ENCODE measurements at places on chromosomes 16 and 17. TPM values are rescaled to one million over a fixed set of nuclear protein-coding genes. Genes with fewer than 3 reads are reported as not detected.

SLFN13 gene
- polyA plus RNA-seq: 4.2 TPM

TBX2 gene
- polyA plus RNA-seq: 3.2 TPM

ZNF469 gene
- 0.87 TPM for polyA plus RNA-seq

OTOP2 gene
- 0.23 TPM for polyA plus RNA-seq

MGAT5B gene
- 1.0 TPM for polyA plus RNA-seq

ITGA2B gene
- polyA plus RNA-seq: 0.41 TPM

ACSM3 gene
- 9.9 TPM for polyA plus RNA-seq

IRX6 gene
- 1.1 TPM for polyA plus RNA-seq

DNA sequence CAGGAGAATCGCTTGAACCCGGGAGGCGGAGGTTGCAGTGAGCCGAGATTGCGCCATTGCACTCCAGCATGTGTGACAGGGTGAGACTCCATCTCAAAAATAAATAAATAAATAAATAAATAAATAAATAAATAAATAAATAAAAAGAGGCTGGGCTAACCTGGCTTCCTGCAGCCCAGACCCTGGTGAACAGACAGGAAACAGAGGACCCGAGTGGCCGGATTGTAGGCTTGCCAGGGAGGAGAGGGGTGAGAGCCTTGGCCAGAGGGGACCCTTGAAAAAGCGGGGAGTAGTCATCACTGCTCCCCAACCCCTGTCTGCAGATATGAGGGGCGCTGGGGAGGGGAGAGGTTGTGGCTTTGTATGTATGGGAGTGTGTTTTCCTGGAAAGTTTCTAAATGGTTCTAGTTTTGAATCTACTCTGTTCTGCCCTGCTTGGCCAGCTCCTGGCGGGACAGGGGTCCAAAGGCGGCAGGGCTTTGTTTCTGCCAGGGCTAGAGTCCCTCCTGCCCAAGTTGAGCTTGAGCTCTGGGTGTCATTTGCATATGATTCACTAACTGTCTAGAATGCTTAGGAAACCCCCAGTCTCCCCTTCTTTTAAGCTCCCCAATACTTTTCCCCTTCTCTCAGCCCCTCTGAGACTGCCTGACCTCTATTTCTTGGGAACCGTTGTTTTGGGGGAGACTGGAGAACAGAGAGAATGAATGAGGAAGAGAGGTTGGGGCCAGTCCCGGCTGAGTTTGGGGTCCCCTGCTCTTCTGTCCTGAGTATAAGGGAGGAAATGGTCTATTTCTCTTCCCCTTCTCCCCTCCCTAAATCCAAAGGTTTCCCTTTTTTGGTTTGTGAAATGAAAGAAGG lies 16.4 kb downstream of the RARA start:
- H3K27me3 ChIP-seq: no peaks in the 10 kb centered on the region
- H3K4me3 ChIP-seq: no peak overlapping the region
- no peaks in the 10 kb centered on the region for H3K36me3 ChIP-seq

DNA sequence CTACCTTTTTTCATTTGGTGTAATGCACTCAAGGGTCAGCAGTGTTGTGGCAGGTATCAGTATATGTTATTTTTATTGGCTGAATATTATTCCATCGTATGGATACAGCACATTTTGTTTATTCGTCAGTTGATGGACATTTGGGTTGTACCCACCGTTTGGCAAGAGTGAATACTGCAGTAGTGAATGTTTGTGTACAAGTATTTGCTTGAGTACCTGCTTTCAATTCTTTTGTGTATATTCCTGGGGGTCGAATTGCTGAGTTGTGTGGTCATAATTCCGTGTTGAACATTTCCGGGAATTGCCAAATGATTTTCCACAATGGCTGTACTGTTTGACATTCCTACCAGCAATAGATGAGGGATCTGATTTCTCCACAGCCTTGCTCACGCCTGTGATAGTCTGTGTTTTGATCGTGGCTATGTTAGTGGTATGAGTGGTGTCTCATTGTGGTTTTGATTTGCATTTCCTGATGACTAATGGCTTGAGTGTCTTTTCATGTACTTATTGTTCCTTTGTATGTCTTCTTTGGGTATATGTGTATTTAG lies 108.4 kb downstream of the OR1D5 start:
- no peak overlapping the region for H3K27ac ChIP-seq
- no peaks in the 10 kb centered on the region for H3K36me3 ChIP-seq
- H3K27me3 ChIP-seq: no peaks in the 10 kb centered on the region
- no peak overlapping the region for H3K4me3 ChIP-seq

- H3K4me1 ChIP-seq: peaks cover 26% of the 10 kb centered on the region
- no peak overlapping the region for H3K27ac ChIP-seq
- no peak overlapping the region for H3K4me3 ChIP-seq
These were observed 70.2 kb downstream of the ANKRD11 start for GRCh38 chr16:89420204-89420603.

GRCh38 chr17:16866436-16866835 lies 105.5 kb downstream of the TNFRSF13B start:
- H3K27ac ChIP-seq: no peak overlapping the region
- DNase-seq: no peak
- no peaks in the 10 kb centered on the region for H3K4me1 ChIP-seq
- no peak overlapping the region for H3K4me3 ChIP-seq
- no peaks in the 10 kb centered on the region for H3K27me3 ChIP-seq

- no peaks in the 10 kb centered on the region for H3K27me3 ChIP-seq
- H3K4me1 ChIP-seq: peaks cover 20% of the 10 kb centered on the region
- H3K27ac ChIP-seq: no peak overlapping the region
- no peak overlapping the region for H3K4me3 ChIP-seq
- H3K36me3 ChIP-seq: peaks cover 8% of the 10 kb centered on the region
These were observed 10.4 kb downstream of the MPRIP start for GRCh38 chr17:17052462-17053221.

DNA sequence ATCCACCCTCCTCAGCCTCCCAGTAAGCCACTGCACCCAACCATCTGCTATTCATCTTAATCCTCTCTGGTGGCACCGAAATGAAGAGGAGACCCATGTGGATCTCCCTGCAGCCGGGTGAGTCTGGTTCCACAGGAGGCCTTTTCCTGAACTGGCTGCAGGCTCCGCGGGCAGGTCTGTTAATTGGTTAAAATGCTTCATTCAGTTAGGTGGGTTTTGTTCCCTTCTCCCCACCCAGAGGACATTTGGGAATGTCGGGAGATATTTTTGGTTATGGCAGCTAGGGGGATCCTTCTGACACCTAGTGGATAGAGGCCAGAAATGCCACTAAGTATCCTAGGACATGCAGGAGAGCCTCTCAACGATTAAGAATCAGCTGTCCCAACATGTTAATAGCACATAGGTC lies 16.7 kb downstream of the C16orf54 start:
- no peaks in the 10 kb centered on the region for H3K27me3 ChIP-seq
- no peak overlapping the region for H3K4me3 ChIP-seq
- no peaks in the 10 kb centered on the region for H3K36me3 ChIP-seq

DNA sequence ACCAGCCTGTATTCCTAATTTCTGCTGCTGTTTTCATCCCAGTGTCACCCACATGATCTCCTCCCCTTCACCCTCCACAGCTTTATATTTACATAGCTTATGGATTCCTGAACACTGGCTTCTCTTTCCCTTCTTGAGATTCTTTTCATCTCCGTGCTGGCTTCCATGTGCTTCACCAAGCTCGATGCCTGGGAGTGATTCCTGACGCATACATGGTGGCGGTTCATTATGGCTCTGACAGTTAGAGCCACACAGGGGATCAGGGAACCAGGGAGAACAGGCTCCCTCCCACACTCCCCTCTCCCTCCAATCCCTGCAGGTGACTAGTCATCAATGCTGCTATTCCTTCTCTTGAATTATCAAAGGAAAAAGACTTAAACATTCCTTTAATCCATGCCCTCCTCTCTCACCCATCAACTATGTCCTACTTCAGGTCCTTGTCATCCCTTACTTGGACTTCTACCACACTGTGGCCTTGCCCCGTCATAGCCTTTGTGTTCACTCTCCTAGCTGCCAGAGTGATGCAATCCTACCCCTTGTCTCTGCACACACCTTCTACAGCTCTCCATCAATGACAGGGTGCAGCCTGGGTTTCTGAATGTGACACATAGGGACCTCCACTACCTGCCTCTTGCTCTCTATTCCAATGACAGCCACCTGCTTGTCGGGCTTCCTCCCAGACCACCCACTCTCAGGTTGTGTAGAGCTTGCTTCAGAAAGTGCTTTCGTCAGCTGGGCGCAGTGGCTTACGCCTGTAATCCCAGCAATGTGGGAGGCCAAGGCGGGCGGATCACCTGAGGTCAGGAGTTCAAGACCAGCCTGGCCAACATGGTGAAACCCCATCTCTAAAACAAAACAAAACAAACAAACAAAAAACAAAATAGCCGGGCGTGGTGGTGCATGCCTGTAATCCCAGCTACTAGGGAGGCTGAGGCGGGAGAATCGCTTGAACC lies 43.6 kb downstream of the MYH13 start:
- no peak overlapping the region for H3K4me3 ChIP-seq
- H3K36me3 ChIP-seq: no peaks in the 10 kb centered on the region
- H3K4me1 ChIP-seq: no peaks in the 10 kb centered on the region
- no peaks in the 10 kb centered on the region for H3K27me3 ChIP-seq
- no peak overlapping the region for H3K27ac ChIP-seq

DNA sequence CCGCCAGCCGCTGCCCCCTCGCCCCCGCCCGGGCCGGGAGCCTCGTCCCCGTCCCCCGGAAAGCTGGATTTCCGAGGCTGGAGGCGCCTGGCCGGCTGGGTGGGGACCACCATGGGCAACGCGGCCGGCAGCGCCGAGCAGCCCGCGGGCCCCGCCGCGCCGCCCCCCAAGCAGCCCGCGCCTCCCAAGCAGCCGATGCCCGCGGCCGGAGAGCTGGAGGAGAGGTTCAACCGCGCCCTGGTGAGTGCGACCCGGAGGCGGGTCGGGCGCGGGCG lies 266 bp downstream of the FMNL1 start:
- H3K4me1 ChIP-seq: peaks cover 71% of the 10 kb centered on the region
- DNase-seq: no peak
- peak overlapping the region; percentile 97 for H3K27ac ChIP-seq
- peak overlapping the region; percentile 100 for H3K4me3 ChIP-seq
- peaks cover 3% of the 10 kb centered on the region for H3K27me3 ChIP-seq

- no peak overlapping the region for H3K27ac ChIP-seq
- no peak for DNase-seq
- no peak overlapping the region for H3K4me3 ChIP-seq
- no peaks in the 10 kb centered on the region for H3K36me3 ChIP-seq
- peaks cover 4% of the 10 kb centered on the region for H3K27me3 ChIP-seq
These were observed 60.6 kb upstream of the KIFC3 start for GRCh38 chr16:57862698-57863433.

- no peak overlapping the region for H3K27ac ChIP-seq
- no peaks in the 10 kb centered on the region for H3K27me3 ChIP-seq
- DNase-seq: no peak
- no peaks in the 10 kb centered on the region for H3K36me3 ChIP-seq
These were observed 83.2 kb downstream of the C16orf78 start for GRCh38 chr16:49456763-49457162.

GRCh38 chr17:17556671-17557070 lies 34.8 kb downstream of the PEMT start:
- no peak for DNase-seq
- no peaks in the 10 kb centered on the region for H3K4me1 ChIP-seq
- no peak overlapping the region for H3K4me3 ChIP-seq
- no peaks in the 10 kb centered on the region for H3K27me3 ChIP-seq
- H3K27ac ChIP-seq: no peak overlapping the region

DNA sequence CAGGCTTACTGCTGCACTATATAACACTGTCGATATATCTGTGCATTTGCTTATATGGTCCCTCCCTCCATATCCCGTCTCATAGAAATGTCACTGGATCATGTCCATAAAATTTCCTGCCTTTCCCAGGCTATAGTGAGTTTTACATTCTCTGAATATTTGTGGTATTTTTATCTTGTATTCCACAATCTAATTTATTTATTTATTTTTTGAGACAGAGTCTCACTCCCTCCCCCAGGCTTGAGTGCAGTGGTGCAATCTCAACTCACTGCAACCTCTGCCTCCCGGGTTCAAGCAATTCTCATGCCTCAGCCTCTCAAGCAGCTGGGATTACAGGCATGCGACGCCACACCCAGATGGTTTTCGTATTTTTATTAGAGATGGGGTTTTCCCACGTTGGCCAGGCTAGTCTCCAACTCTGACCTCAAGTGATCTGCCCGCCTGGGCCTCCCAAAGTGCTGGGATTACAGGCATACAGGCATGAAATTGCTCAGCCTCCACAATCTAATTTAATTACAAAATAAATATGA lies 12.9 kb downstream of the TRIM37 start:
- H3K4me1 ChIP-seq: no peaks in the 10 kb centered on the region
- no peaks in the 10 kb centered on the region for H3K27me3 ChIP-seq
- no peak overlapping the region for H3K4me3 ChIP-seq

GRCh38 chr17:64336760-64337413 lies 53.8 kb downstream of the PECAM1 start:
- H3K27ac ChIP-seq: no peak overlapping the region
- DNase-seq: no peak
- peaks cover 17% of the 10 kb centered on the region for H3K4me1 ChIP-seq

DNA sequence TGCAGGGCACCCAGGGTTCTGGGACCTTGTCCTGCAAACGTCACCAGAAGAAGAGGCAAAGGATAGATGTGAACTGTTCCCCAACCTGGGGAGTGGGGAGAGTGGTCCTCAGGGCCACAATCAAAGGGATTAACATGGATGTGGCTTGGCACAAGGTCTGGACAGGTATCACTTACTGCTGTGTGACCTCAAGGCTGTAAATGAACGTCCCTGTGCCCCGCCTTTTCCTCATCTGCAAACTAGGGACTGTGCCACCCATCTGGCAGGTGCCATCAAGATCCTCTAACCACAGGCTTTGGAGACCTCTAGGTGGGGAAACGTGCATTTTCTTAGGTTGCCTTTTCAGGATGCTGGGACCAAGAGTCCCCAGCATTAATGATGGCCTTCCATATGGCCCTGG lies 25.1 kb downstream of the SLC5A10 start:
- no peak for DNase-seq
- H3K27me3 ChIP-seq: no peaks in the 10 kb centered on the region
- H3K36me3 ChIP-seq: peaks cover 16% of the 10 kb centered on the region
- H3K4me1 ChIP-seq: no peaks in the 10 kb centered on the region
- H3K27ac ChIP-seq: no peak overlapping the region

Data from thymus (tissue), 14 donors.